ENCODE measurements at places on chromosomes 12 and 14. TPM values are rescaled to one million over a fixed set of nuclear protein-coding genes. Genes with fewer than 3 reads are reported as not detected.
A peak's percentile ranks its signal among the peaks of the same experiment; 100 is the strongest.

CFAP251 gene
- 28.7 TPM for total RNA-seq

SIX6 gene
- total RNA-seq = not detected

NTF3 gene
- 3.2 TPM for total RNA-seq

NKX2-1 gene
- not detected for total RNA-seq

AMN gene
- 0.71 TPM for total RNA-seq

GXYLT1 gene
- 15.0 TPM for total RNA-seq

MYO1H gene
- total RNA-seq = not detected

DPF3 gene
- total RNA-seq = 8.0 TPM

GPR84 gene
- total RNA-seq = 0.43 TPM

EIF2S3B gene
- total RNA-seq = 2.5 TPM

GZMH gene
- 0.80 TPM for total RNA-seq

NUDT14 gene
- total RNA-seq = 3.7 TPM

- no peak for DNase-seq
- no peaks in the 10 kb centered on the region for H3K4me1 ChIP-seq
- H3K27ac ChIP-seq = no peak overlapping the region
- H3K36me3 ChIP-seq = no peaks in the 10 kb centered on the region
- H3K27me3 ChIP-seq = no peaks in the 10 kb centered on the region
- no peak overlapping the region for H3K4me3 ChIP-seq
Observed at GRCh38 chr14:82419933-82420332, 886.3 kb upstream of the SEL1L start.

DNA sequence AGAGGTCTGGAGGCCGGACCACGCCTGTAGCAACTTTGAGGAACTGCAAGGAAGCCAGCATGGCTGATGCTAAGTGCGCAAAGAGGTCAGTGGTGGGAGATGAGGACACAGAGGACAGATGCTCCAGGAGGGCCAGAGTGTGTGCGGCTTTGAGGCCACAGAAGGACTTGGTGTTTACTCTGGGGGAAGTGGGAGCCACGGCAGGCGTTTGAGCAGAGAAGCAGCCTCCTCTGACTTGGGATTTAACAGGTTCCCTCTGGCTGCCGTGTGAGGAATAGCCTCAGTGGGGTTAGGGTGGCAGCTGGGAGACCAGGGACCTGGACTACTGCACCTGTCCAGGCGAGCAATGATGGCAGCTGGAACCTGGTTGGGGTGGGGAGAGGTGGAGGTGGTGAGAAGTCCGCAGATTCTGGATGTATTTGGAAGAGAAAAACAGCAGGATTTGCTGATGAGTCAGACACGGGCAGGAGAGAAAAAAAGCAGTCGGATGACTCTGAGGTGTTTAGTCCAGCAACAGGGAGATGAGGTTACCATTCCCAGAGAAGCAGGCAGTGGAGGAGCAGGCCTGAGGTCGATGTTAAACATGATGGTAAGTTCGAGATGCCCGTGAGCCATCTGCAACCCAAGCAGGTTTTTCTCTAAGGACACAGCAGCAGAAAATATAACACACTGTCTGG lies 143.5 kb downstream of the SCARB1 start:
- H3K27me3 ChIP-seq = no peaks in the 10 kb centered on the region
- peaks cover 6% of the 10 kb centered on the region for H3K4me1 ChIP-seq
- no peak for DNase-seq
- no peak overlapping the region for H3K4me3 ChIP-seq
- H3K27ac ChIP-seq = peak overlapping the region; percentile 26

GRCh38 chr12:110813285-110813684 lies 33.5 kb upstream of the CCDC63 start:
- H3K36me3 ChIP-seq = no peaks in the 10 kb centered on the region
- no peak for DNase-seq
- H3K27ac ChIP-seq = no peak overlapping the region
- H3K4me3 ChIP-seq = no peak overlapping the region
- no peaks in the 10 kb centered on the region for H3K27me3 ChIP-seq

- H3K36me3 ChIP-seq = no peaks in the 10 kb centered on the region
- DNase-seq = no peak
- peaks cover 3% of the 10 kb centered on the region for H3K4me1 ChIP-seq
- H3K27me3 ChIP-seq = no peaks in the 10 kb centered on the region
- H3K4me3 ChIP-seq = no peak overlapping the region
- H3K27ac ChIP-seq = no peak overlapping the region
Observed at GRCh38 chr14:102504328-102504999, 5.1 kb downstream of the ANKRD9 start.

DNA sequence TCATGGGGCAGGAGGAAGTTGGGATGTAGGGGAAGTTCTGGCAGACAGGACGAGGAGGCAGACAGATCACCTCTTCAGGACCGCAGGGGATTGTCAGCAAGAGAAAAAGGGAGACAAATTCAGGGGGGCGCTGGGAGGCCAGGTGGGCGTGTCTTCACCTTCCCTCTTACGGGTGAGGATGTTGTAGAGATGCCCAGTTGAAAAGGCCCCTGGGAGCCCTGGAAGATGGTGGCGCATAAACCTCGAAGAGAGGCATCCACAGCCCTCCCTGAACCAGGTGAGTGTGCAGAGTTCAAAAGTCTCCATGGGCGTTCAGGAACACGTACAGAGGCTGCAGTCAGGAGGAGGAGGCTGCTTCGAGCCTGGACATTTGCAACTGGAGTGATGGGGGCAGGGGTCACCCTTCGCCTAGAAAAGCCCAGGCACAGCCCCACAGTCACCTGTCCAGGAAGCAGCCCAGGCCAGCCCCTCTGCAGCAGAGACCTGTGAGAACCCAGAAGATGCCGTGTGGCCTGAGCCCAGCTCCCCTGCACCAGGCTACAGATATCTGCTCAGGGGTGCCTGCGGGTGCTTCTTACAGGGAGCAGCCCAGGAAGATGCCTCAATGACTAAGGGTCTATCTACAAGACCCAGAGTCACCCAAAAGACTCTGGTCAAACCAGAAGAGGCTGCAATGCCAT lies 74.4 kb downstream of the PRIMA1 start:
- H3K27me3 ChIP-seq = no peaks in the 10 kb centered on the region
- H3K4me3 ChIP-seq = no peak overlapping the region
- DNase-seq = no peak
- H3K36me3 ChIP-seq = no peaks in the 10 kb centered on the region
- no peaks in the 10 kb centered on the region for H3K4me1 ChIP-seq
- H3K27ac ChIP-seq = no peak overlapping the region

DNA sequence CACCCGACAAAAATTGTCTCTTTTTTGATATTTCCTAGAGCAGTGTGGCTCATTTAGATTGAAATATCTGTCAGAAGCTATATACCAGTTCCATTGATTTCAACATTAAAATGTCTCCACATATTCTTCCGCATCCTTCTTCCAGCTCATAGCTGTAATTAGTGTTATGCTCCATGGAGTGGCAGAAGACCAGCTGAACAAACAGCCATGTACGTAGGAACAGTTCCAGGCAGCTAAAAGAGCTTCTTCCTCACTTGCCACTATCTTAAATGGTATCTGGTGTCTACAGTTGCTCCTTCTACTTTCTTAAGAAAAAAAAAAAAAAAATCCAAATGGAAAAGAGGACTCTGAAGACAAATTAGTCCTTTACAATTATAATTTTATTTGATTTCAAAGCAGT lies 848.0 kb downstream of the DIO2 start:
- no peak overlapping the region for H3K4me3 ChIP-seq
- no peaks in the 10 kb centered on the region for H3K27me3 ChIP-seq
- DNase-seq = no peak
- no peaks in the 10 kb centered on the region for H3K4me1 ChIP-seq
- H3K27ac ChIP-seq = no peak overlapping the region

DNA sequence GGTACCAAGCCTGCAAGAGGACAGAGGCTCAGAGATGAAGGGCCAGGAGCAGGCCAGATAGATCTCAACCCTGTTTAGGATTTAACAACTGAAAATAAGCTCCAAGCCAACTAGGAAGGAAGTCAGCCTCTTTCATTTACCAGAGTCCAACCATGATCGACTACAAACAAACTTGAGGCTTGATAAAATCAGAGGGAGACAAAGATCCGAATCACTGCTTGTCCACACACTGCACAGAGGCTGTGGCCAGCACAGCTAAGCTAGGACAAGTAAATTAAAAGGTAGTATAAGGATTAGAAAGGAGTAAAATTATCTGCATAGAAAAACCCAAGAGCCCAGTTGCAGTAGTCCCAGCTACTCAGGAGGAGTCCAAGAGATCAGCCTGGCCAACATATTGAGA lies 40.3 kb downstream of the FAM222A start:
- H3K36me3 ChIP-seq = no peaks in the 10 kb centered on the region
- H3K27me3 ChIP-seq = no peaks in the 10 kb centered on the region
- H3K4me1 ChIP-seq = peaks cover 1% of the 10 kb centered on the region
- no peak overlapping the region for H3K27ac ChIP-seq
- no peak overlapping the region for H3K4me3 ChIP-seq
- DNase-seq = no peak

DNA sequence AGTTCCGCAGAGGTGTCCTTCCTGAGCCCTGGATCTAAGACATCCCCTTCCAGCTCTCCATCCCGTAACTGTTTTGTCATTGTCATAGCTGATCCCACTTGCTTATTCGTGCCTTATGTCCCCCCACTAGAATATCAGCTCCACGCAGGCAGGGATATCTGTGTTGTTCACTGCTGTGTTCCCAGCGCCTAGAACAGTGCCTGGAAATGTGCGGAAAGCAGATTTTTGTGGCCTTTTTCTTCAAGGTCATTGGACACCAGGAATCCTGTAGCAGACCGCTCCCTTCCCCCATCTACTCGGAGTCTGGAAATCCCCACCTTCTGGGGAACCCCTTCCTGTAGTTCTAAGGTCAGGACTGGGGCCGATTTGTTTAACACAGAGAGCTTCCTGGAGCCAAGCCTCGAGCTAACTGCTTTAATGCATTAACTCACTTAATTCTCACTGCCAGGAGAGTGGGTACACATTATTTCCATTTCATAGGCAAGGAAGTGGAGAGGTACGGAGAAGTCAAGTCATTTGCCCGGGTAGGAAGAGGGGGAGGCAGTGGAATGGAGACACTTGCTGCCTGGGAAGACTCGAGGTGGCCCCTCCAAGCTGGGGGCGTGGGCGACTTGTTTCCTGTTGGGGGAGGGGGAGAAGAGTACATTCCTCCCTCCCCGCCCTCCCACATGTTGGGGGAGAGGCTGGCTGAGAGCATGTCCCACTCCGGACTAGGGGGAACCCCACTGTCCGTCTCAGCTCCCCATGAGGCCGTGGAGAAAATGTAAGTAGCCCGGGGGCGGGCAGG lies 1.2 kb upstream of the SH2B3 start:
- peak overlapping the region; percentile 66 for H3K4me3 ChIP-seq
- H3K27ac ChIP-seq = peak overlapping the region; percentile 83
- H3K4me1 ChIP-seq = peaks cover 8% of the 10 kb centered on the region
- H3K36me3 ChIP-seq = no peaks in the 10 kb centered on the region

GRCh38 chr14:46887144-46887543 lies 235.6 kb upstream of the RPL10L start:
- no peaks in the 10 kb centered on the region for H3K36me3 ChIP-seq
- no peak overlapping the region for H3K4me3 ChIP-seq
- DNase-seq = no peak
- H3K27ac ChIP-seq = no peak overlapping the region
- no peaks in the 10 kb centered on the region for H3K4me1 ChIP-seq
- H3K27me3 ChIP-seq = no peaks in the 10 kb centered on the region

- DNase-seq = no peak
- no peak overlapping the region for H3K4me3 ChIP-seq
- H3K36me3 ChIP-seq = no peaks in the 10 kb centered on the region
- H3K27me3 ChIP-seq = no peaks in the 10 kb centered on the region
Observed at GRCh38 chr12:106897082-106897481, 58.6 kb upstream of the TMEM263 start.

GRCh38 chr12:128959901-128960300 lies 106.6 kb downstream of the GLT1D1 start:
- no peaks in the 10 kb centered on the region for H3K4me1 ChIP-seq
- H3K36me3 ChIP-seq = no peaks in the 10 kb centered on the region
- no peak overlapping the region for H3K27ac ChIP-seq
- DNase-seq = no peak
- no peaks in the 10 kb centered on the region for H3K27me3 ChIP-seq

GRCh38 chr14:96108061-96108795 lies 69.1 kb downstream of the C14orf132 start:
- H3K36me3 ChIP-seq = no peaks in the 10 kb centered on the region
- no peaks in the 10 kb centered on the region for H3K27me3 ChIP-seq
- no peak overlapping the region for H3K4me3 ChIP-seq
- no peak for DNase-seq
- H3K4me1 ChIP-seq = no peaks in the 10 kb centered on the region
- no peak overlapping the region for H3K27ac ChIP-seq

- no peak for DNase-seq
- no peaks in the 10 kb centered on the region for H3K27me3 ChIP-seq
- no peak overlapping the region for H3K27ac ChIP-seq
- H3K36me3 ChIP-seq = no peaks in the 10 kb centered on the region
Observed at GRCh38 chr12:99055299-99055698, 410.2 kb downstream of the APAF1 start.

DNA sequence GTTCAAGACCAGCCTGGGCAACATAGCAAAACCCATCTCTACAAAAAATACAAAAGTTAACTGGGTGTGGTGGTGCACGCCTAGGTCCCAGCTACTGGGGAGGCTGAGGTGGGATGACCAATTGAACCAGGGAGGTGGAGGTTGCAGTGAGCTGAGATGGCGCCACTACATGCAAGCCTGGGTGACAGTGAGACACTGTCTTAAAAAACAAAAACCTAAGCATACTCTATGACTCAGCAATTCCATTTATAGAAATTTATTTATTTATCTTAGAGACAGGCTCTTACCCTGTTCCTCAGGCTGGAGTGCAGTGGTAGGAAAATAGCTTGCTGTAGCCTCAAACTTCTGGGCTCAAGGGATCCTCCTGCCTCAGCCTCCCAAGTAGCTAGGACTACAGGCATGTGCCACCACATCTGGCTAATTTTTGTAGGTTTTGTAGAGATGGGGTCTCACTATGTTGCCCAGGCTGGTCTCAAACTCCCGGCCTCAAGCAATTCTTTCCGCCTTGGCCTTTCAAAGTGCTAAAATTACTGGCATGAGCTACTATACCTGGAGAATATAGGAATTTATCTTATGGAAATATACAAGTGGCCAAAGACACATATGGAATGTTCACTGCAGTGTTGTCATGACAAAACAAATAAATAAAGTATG lies 43.3 kb downstream of the NCKAP5L start:
- H3K4me1 ChIP-seq = peaks cover 5% of the 10 kb centered on the region
- no peak overlapping the region for H3K27ac ChIP-seq
- no peak overlapping the region for H3K4me3 ChIP-seq
- no peaks in the 10 kb centered on the region for H3K27me3 ChIP-seq
- no peaks in the 10 kb centered on the region for H3K36me3 ChIP-seq

GRCh38 chr12:49133014-49133413 lies 1.8 kb upstream of the TUBA1B start:
- no peak for DNase-seq
- no peak overlapping the region for H3K27ac ChIP-seq
- H3K36me3 ChIP-seq = no peaks in the 10 kb centered on the region
- H3K27me3 ChIP-seq = no peaks in the 10 kb centered on the region
